ENCODE measurements at places on chromosomes 5 and 9.
A peak's percentile ranks its signal among the peaks of the same experiment; 100 is the strongest.

- no peak for DNase-seq
Measured at GRCh38 chr5:72185496-72186329, 78.4 kb downstream of the MAP1B start.

- DNase-seq, result no peak
Measured at GRCh38 chr5:58012102-58012501, 447.8 kb downstream of the PLK2 start.

GRCh38 chr5:32027093-32027716 is 146.9 kb downstream of the GOLPH3 start:
- DNase-seq, result no peak

DNA sequence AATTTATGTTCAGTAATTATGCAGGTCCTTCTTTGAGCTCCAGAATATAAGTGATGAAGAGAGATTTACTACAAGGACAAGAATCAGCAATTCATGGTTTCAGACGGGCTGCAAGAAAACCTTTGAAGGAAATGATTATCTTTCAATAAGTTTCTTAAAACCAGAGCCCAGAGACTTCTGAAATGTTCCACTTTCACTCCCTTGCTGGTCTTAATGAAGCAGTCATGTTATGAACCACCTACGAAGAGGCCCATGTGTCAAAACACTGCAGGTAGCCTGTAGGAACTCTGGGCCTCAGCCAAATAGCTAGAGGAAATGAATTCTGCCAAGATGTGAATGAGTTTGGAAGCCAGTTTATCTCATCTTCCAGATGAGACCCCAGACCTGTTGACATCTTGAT is 505.9 kb upstream of the MEF2C start:
- DNase-seq, result no peak

GRCh38 chr5:123720955-123721354 is 209.0 kb downstream of the CSNK1G3 start:
- peak; percentile 12 for DNase-seq

DNA sequence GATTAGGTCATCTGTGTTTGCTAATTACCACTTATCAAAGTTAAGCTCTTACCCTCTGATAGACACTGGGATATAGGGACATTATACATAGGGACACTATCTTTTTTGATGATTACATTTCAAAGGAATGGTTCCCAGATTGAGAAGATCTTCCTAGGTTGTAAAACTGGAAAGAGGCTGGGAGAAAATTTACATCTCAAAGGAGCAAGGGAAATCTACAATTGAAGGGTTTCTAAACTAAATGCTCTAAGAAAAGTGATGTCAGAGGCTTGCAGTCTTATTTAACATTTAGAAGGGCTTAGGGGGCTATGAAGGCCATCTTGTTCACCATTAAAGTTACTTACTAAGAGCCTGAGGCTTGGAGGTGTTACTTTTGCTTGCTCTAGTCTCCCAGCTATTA is 242.8 kb downstream of the PRR16 start:
- no peak for DNase-seq

DNA sequence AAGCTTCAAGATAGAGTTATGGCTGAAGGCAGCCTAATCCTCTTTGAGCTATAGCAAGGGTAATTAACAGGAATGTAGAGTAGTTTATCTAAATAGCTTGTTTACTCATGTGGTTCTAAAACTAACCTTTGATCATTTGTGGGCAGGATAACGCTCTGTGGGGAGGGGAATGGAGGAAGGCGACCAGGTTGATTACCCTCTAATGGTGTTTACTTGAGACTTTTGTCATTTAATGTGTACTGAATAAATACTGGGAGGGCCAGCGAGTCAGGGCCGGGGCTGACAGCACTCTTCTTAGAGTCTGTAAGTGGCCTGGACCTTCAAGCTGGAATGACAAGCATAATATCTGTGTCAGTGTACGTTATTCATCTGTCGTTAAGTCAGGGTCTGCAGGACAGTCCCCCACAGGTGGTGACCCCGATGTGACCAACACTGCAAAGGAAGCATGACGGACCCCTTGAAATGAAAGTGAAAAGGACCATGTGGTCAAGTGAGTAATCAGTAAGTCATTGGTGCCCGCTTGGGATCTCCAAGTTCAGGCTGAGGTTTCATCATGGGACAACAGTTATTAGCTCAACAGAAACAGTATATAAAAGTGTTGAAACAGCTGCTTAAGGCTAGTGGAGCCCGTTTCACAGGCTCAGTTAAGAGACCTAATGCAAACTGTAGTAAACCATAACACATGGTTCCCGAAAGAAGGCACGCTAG is 162.6 kb downstream of the CPLANE1 start:
- no peak for DNase-seq

DNA sequence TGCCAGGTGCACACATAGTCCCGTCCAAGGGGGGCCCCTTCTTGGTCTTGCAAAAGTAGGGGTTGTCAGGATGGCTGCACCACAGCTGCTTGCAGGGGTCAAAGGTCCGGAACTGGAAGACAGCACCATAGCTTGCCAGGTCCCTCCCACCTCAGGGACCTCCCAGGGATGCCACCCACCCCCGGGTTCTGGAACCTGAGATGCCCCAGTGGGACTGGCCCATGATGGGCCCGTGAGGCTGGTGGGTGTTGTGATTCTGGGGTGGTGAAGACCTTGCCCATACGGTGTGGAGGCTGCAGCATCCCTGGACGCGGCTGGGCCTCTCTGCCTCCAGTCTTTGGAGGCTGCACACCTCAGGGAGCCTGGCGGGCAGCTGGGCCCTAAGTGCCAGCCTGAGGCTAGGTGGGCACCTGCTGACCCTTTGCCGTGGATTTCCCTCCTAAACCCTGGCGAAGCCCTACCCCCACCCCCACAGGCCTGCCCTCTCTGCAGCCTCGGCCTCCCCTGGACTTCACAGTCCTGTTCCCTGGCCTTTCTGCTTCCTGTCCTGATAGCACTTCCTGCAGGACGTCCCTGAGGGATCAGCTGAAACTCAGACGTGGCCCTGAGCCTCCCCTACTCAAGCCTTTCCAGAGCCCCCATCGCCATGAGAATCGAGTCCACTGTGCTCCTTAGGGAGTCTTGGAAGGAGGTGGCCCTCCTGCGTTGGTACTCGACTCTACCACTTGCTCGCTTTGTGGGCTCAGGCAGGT is 92.1 kb downstream of the ZNF354C start:
- DNase-seq, result no peak

GRCh38 chr5:107289030-107289714 is 381.6 kb downstream of the EFNA5 start:
- DNase-seq, result no peak

DNA sequence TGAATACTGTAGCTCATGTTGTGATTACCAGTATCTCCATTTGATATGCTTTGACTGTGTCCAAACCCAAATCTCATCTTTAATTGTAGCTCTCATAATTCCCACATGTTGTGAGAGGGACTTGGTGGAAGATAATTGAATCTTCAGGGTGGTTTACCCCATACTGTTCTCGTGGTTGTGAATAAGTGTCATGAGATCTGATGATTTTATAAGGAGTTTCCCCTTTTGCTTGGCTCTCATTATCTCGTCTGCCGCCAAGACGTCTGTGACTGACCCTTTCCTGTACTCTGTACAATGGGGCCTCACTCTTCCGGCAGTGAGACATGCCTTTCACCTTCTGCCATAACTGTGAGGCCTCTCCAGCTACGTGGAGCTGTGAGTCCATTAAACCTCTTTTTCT is 59.3 kb downstream of the TRIO start:
- DNase-seq, result peak; percentile 40

DNA sequence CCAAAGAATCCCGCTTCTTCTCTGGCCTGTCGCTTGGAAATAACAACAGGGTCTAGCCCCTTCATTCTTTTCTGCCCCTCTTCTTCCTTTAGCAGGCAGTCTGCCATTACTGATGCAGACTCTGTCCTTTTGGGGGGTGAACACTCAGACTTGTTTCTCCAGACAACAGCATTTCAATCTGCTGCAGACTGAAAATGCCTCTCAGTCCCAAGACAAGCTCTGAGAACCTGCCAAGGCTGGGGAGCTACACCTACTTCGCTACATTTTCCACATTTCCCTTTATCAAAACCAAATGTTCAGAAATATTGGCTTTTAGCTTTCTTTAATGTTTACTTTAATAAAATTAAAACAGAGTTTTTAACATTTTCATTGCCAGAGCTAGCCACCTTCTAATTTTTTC is 152.4 kb downstream of the MPDZ start:
- no peak for DNase-seq

GRCh38 chr5:90185897-90186468 is 223.6 kb downstream of the CETN3 start:
- no peak for DNase-seq

DNA sequence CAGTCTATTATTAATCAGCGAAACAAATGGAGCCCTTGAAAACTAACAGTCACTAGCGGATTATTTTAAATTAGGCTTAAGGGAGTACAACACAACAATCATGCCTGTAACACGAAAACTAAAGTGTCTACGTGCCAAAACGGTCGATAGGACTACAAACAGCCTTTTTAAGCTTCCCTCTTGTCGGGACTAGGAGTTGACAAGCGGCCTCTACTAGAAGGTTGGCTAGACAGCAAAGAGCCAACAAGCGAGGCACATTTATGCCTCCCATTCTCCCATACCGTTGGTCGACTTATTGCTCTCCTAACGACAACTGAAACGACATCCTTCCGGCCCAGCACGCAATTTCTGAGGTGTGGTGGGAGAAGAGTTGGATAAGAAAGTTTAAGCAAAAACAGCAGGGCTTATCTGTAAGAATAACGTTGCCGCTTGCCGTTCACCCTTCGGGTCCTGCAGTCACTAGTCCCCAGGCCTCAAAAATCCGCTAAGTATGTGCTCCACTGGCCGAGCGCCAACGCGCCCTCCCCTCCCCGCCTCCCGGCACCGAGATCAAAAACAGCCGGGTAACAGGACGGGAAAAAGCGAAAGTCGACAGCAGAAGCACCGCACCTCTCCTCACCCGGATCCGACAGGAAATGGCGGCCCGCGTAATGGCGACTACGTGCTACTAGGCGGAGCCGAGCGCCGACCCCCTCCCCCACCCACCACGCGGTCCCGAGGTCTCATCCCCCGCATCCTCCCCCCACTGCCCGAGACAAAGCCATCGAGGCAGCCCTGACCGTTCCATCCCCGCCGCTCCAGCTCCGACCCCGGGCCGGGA is 813 bp downstream of the HNRNPK start:
- peak; percentile 82 for DNase-seq

DNA sequence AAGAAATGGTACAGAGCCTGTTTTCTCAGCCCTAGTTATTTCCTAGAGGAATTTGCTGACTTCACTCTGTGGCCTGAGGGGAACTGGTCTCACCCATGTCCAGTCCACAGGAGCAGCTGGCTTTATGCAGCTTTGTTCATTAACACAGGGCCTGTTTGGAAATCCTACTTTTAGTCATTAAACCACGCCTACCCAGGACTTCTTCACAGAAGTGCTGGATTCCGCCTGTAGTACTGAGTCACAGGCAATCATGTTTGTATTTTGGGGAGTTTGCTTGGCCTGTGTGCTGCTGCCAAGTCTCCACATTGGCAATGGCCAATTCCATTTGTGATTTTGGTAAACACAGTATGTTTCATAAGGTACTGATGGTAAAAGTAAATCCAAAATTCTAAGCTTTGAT is 52.8 kb downstream of the CTNND2 start:
- no peak for DNase-seq

DNA sequence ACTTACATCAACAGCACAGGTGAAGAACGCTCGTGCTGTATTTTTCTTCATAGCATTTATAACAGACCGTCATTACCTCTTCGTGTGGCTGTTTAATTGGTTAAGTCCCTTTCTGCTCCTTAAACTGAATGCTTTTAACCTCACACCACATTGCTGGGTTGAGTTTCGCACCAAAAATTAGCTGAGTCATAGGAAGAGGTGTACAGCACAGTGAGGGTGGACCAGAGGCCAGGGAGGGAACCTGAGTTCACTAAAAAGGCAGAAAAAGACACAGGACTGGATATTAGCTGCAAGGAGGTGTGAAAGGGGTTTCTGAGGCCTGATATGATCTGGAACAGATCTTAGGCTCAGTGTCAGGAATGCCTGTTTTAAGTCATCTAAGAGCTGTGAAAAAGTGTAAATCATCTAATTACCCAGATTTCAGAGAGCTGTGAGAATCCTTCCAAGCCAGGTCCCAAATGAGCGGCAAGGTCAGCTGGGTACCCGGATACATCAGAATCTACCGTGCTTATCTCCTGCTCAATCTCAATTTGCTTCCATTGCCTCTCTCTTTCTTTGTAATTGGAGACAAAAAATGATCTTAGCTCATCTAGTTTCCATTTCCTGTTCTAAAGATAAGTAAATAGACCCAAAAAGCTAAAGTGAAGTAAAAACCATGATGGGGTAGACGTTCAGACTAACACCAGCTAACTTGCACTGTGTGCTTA is 7.1 kb upstream of the CFAP90 start:
- DNase-seq, result peak; percentile 16

GRCh38 chr5:29894668-29895067 is 1298.8 kb upstream of the CDH6 start:
- no peak for DNase-seq

- DNase-seq, result no peak
Measured at GRCh38 chr5:172972552-172972951, 11.0 kb upstream of the ATP6V0E1 start.

- DNase-seq, result peak; percentile 7
Measured at GRCh38 chr5:150989695-150990094, 30.7 kb upstream of the GPX3 start.

DNA sequence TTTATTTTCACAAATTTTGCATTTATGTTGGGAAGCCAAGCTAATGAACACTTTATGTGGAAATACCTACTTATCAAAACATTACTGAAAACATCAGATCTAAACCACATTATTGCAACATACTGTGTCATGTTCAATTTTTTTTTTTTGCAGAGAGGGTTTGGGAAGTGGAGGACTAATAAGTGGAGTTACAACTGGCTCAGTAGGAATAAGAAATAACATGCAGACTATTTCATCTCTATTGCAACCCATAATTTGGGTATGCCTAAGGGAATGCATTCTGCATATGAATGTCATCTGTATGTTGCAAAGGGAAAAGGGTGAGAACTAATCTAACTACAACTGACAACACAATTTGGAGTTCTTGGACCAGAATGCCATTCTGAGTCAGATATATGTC is 41.8 kb downstream of the APC start:
- no peak for DNase-seq

DNA sequence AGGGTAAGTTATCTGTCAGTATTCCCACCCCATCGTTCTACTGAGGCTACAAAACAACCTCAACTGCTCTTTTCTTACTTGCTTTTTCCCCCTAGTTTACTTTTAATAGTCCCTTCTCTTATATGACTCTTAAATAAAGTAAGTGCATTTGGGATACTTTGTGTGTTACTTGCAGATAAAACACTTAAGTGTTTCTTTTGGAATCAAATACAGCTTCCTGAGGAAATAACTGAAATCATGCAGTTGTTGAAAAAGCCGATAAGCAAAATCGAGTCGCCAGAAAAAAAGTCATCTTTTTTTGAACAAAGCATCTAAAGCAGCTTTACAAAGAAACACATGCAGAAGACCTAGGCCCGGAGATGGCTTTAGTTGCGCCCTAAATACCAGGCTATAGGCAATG is 53.5 kb upstream of the EPB41L4A start:
- no peak for DNase-seq

DNA sequence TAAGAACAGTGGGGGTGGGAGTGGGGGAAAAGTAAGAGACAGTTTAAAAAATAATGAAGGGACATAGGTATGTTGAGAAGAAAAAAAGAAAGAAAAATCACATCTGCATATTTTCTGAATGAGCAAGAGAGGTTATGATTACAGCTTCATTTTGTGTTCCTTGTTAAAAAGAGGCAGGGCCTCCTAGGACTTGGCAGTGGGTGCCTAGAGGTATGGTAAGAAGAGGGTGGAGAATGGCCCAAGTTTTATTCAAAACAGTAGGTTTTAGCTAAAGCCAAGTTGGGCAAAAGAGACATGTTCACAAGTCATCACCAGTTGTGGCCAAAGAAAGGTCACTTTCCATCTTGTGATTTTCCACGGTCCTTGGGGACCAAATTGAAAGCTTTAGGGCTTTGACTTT is 643.4 kb downstream of the CCDC171 start:
- no peak for DNase-seq

GRCh38 chr5:74596927-74597326 is 43.6 kb downstream of the ENC1 start:
- no peak for DNase-seq
